ENCODE measurements at places on chromosomes 12 and 14. TPM values are rescaled to one million over a fixed set of nuclear protein-coding genes. Genes with fewer than 3 reads are reported as not detected.

The APOF gene
- total RNA-seq: not detected

The SLC6A12 gene
- total RNA-seq: 0.40 TPM

The CELA1 gene
- not detected for total RNA-seq

The C12orf56 gene
- 0.80 TPM for total RNA-seq

The PKP2 gene
- 3.1 TPM for total RNA-seq

Measured in muscle of leg (tissue), 16 donors.